ENCODE measurements at places on chromosomes 16 and 17.
A peak's percentile ranks its signal among the peaks of the same experiment; 100 is the strongest.

- no peak for DNase-seq
These were observed 9.8 kb downstream of the FASN start for GRCh38 chr17:82087961-82088837.

- no peak for DNase-seq
These were observed 13.5 kb downstream of the CACNA1G start for GRCh38 chr17:50573866-50574611.

- DNase-seq, result no peak
These were observed 34.2 kb upstream of the CCL2 start for GRCh38 chr17:34220752-34221395.

DNA sequence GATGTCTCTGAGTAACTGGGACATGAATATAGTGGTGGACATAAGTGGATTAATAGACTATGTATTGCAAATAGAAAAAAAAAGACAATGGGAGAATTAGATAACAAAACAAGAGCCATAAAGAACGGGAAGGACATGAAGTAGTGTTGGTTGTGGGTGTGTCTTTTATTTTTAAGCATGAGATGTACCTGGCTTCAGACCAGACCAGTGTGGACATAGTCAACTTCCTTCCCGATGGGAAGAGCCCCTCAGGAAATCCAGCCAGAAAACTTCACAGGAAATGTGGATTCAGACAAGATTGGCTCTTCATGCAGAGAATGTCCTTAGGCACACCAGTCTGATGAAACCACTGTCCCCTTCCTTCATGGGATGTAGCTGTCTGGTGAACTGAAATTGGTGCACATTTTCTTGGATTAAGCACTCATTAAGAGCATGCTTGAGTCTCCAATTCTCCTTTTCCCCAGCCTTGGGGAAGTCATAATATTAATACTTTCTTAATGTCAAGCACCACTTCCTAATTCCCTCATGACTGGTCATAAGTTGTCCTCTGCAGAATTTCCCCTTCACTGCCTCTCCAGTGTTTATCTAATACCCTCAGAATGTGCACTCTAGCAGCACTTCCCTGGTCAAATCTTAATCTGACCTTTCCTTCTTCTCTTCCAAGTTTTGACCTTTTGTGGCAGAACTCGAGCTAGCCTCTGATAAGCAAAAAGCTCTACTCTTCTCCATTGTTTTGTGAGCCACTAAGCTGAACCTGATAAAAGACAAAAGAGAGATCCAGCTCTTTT, 350.6 kb upstream of the MAF start:
- no peak for DNase-seq

GRCh38 chr16:3580251-3580651, 3.0 kb upstream of the NLRC3 start:
- no peak for DNase-seq

DNA sequence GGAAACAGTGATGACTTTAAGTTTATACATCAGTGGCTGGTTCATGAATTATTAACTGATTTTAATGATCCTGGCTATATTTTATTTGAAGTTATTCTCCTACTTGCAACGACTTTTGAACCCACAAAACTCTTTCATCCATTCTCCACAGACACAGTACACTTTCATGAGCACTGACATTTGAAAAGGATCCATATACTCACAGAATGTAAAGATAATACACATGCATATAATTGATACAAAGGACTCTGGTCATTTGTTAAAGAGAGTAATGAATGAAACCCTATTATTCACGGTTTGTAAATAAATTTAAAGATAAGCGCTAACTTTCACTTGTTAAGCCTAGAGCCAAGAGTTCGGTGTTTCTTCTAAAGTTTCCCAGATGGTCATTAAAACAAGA, 3.3 kb downstream of the TOX3 start:
- DNase-seq, result no peak

- no peak for DNase-seq
These were observed 6.6 kb downstream of the SLC22A31 start for GRCh38 chr16:89193576-89194293.

DNA sequence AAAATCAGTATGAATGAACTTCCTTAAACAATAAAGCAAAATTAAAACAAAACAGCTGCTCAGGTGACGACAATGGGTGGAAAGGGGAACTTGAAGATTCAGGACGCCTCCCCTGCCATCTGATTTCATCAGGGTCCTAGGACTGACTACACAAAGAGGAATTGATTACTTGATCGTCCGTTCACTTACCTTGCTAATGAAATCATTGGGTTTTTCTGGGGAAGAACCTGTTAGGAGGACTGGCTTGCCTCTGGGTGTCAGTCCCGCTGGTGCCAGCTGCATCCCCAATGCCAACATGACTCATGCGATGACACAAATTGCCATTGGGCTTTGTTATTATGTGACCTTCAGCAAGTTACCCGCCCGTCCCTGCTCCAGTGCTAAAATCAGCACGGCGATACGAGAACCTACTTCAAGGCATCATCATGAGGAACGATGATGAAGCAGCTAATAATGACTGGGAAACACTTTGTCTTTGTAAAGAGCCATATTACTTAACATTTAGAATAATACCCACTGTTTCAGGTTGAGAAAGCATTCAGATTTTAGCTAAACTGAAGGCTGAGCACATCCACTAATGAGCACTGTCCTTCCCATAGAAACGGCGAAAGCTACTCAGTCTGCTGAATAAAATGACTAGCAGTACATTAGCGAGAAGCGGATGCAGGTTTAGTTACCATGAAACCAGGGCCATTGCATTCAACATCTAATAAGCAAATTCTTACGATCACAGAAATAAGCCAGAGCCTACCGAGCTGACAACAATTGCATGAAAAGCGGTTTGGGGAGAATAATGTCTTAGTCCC, 139.4 kb downstream of the ZFHX3 start:
- DNase-seq, result no peak

GRCh38 chr17:44906763-44907728, 7.8 kb upstream of the EFTUD2 start:
- no peak for DNase-seq

DNA sequence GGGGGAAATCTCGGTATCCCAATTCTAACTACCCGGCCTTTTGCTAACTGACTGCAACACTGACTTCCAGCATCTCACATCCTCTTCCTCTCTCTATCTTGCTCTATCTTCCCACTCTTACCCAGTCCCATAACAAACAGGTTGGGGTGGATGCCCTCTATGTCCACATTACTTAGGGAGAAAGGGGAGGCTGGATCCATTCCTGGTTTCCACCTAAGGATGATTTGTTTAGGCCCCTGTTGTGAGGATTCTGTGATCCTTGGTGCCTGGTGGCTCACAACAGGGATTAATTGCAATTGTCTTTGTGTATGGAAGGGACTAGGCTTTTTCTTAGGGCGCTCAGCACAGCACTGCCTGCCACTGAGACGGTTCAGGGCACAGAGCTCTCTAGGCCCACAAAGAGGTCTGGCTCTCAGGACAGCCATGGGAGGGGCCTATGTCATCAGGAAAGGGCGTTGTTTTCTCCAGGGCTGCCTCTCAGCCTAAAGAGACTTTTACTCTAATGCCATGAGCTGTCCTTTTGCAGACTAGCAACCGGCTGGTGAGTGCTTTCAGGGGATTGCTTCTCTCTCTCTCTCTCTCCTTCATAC, 612.1 kb upstream of the SALL1 start:
- DNase-seq, result no peak

GRCh38 chr16:20348365-20349185, 3.9 kb downstream of the UMOD start:
- DNase-seq, result no peak

DNA sequence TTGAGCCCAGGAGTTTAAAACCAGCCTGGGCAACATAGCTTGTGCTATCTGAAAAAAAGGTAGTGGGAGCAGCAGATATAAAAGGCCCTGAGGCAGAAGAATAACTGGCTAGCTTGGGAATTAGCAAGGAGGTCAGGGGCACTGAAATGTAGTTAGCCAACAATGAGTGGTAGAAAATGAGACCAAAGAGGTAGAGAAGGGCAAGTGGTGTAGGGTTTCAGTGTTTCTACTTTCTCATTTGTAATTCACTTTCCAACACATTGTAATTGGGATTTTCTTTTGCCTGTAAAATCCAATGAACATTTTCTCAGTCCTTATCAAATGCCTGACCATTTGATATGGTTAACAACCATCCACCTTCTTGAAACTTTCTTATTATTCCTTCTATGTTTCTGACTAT, 95.1 kb upstream of the CORO6 start:
- DNase-seq, result no peak

GRCh38 chr16:61042737-61043136, 993.5 kb downstream of the CDH8 start:
- DNase-seq, result no peak

GRCh38 chr16:78225919-78226318, 126.5 kb downstream of the WWOX start:
- no peak for DNase-seq

- no peak for DNase-seq
These were observed 321.1 kb downstream of the C16orf95 start for GRCh38 chr16:86996081-86996480.

GRCh38 chr16:27404163-27404823, 2.3 kb downstream of the IL21R start:
- DNase-seq, result no peak

DNA sequence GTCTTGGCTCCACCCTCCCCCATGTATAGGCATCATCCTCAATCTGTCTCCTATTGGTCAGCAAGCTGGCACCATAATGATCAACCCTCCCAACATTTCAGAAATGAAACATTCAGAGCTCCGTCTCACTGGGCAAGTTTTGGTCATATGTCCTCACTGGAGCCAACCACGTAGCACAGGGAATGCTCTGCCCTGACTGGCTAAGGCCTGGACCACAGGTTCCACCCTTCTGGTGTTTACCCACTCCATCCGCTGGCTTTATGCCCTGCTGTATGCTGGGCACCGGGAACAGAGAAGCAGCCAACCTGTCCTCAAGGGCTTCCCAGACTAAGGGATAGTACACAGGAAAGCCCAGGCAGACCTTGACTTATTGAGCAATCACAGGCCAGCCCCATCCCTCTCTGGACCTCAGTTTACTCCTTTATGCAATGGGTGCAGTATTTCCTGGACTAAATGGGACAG, 20.5 kb downstream of the MYO15A start:
- DNase-seq, result no peak

DNA sequence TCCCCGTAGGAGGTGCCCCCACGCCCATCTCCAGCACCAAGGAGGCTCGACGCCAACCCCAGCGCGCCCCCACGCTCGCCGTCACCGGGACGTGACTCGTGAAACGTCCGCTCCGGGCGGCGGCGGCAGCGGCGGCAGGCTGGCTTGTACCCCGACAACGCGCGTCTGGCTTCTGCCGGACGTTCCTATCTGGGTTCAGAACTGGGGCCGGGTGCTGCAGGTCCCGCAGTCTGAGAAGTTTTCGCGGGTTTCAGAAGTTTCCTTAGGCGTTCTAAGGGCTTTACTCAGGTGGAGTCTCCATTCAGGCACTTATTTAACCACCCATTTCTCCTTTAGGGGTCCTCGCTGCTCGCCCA, 672 bp upstream of the ALKBH5 start:
- DNase-seq, result no peak

- DNase-seq, result no peak
These were observed 17.0 kb upstream of the ABCA8 start for GRCh38 chr17:68972119-68972704.

- no peak for DNase-seq
These were observed 200.8 kb downstream of the PRKCB start for GRCh38 chr16:24036614-24037013.

GRCh38 chr17:78803186-78803845, 21.2 kb upstream of the CYTH1 start:
- no peak for DNase-seq

DNA sequence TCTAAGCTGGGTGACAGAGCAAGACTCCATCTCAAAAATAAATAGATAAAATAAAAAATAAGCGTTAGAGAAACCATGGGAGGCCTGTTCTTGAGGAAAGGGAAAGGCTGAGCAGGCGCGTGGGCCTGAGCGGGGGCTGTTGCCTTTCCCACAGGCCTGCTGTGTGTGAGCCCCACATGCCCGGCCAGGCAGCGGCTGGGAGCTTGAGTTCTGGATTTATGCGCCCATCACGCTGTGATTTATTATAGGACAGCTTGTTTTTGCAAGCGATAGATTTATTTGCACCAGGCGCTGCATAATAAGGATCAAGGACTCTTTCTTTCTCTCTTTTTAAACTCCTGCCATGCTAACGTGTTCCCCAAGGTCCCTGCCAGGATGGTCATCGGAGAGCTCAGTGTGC, 14.8 kb upstream of the WFDC1 start:
- no peak for DNase-seq

- DNase-seq, result peak; percentile 47
These were observed at the start of gene CDH3 for GRCh38 chr16:68644715-68645493. Gene CDH3, plus strand, starts transcription at chr16:68645310. Its CDS starts 70 bp downstream, at chr16:68645380.

DNA sequence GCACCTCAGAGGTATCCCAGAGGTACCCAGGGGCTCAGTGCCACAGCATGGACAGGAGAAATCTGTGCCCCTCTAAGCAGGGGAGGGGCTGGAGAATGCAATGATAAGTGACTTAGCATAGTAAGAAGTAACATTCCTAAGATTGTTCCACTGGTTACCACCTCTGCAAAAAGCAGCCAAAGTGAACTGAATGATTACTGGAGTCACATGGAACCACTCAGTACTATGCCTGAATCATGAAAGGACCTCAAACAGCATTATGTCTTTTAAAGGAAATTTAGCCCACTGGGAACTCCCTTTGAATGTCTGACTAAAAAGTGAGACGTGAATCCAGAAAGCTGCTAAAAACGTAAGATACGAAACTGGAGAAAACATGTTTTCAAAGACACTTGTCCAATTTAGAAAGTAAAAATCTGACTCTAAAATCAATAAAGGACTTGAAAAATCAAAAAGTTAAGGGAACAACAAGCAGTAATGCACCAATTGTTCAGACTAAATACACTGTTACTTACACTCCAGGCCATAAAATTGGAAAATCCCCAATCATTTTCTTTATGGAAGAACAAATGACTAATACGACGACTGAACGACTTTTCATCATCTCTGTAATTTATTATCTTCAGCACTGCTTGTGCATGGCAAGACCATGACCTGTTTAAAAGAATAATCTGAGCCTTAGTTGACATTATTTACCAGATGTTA, 38.6 kb downstream of the LITAFD start:
- no peak for DNase-seq

DNA sequence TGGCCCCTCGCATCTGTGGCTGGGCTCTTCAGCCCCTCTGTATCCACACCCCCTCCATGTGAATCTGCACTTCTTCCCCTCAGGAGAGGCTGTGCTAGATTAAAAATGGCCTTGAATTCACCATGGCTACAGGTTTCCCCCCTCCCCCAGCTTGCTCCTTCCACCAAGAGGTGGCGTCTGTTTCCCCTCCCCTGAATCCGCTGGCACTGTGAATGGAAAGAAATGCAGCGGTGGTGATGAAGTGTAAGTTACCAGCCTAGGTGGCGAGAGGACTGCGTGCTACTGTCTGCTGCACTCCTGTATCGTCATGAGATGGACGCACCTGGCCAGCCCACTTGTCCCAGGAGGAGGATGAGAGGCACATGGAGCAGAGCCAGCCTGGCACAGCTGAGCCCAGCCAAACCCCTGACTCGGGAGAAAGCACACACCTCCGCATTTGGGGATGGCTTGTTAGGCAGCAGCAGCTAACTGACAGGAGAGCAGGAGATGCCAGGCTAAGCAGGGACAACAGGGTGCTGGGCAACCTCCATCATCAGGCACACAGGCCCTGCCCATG, 26.2 kb downstream of the TNFRSF13B start:
- no peak for DNase-seq

GRCh38 chr17:73547790-73548189, 96.5 kb downstream of the SDK2 start:
- DNase-seq, result no peak

All from NCI-H1417 treated with DMSO at 0.1 percent for 48 hours (cell line).